Thoracic aorta (tissue), 2 donors: ENCODE measurements at places on chromosomes 12 and 14.

DNA sequence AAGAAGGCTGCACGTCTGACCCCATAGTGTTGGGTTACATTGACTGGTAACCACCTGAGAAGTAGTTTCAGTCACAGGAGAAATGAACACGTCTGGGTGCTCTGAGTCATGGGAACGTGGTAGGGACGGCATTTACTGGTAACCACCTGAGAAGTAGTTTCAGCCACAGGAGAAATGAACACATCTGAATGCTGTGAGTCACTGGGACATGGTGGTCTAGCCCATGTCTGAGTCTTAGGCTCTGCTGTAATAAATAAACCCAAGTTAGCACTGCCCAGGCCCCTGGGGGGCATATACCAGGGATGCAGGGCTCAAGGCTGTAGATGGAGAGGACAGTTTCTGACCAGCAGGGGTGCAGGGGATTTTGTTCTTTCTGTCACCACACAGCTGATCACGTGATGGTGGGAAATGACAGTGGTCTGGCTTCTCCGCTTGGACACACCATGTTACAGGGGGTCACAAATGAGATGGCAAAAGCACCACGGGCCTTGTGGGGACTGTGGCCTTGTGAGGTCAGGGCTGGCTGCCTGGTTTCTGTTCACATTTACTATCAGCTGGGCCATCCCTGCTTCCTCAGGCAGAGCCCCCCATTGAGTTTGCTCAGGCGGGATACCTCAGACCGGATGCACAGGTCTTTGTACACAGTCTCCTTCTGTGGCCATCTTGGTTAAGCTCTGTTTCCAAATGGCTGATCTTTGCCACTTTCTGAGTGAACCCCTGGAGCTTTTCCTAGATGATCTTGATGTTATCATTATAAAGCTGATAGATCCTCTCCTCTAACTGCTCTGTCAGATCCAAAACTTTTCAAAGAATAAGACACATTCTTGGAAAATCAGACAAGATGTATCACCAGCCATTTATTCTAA, 9.8 kb upstream of the C12orf42 start:
- DNase-seq, result no peak

GRCh38 chr12:6262211-6262610, 48.3 kb upstream of the PLEKHG6 start:
- no peak for DNase-seq

DNA sequence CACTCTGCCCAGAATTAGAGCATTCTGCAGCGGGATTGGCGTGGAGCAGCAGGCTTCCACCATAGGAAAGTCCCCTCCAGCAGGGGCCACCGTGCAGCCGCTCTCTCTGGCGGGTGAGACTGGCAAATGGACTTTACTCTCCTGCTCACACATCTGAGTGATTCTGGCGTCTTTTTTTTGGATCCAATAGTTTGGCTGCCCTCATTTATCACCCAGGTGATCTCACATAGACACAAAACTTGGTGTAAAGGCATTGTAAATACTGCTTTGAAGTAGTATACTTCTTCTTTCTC, 130.3 kb downstream of the TGFB3 start:
- DNase-seq, result no peak

DNA sequence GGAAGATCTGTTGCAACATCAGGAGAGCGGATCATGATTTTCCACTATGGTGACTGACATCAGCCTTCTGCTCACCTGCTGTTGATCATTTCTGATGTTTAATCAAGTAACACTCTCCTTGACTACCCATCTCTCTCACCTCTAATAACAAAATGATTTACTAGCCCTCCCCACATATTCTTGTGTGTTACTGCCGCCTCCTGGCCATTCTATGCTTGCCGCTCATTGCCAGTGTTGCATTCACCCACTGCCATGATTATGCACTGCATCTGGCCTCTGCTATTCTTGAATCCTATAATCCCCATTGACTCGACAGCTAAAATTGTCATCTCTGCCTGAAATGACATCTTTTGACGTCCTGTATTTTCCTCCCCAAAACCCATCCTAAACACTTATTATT, 113.8 kb downstream of the RERGL start:
- DNase-seq, result no peak

DNA sequence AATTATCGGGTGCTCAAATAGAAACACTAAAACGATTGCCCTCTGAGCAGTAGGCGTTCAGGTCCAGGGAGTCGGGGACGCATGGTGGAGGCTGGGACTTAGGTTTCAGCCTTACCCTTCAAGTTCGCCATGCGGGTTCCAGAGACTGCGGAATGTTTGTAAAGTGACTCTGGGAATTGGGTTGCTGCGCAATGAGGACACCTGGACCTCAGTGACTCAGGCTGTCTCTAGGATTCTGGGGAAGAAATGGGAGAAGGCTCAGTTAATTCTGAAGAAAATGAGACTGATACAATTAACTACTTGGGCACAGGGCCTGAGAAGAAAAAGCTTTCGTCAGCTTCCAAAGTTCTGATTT, 1.1 kb downstream of the LGALS3 start:
- no peak for DNase-seq
